ENCODE measurements at places on chromosomes 11 and 22.

DNA sequence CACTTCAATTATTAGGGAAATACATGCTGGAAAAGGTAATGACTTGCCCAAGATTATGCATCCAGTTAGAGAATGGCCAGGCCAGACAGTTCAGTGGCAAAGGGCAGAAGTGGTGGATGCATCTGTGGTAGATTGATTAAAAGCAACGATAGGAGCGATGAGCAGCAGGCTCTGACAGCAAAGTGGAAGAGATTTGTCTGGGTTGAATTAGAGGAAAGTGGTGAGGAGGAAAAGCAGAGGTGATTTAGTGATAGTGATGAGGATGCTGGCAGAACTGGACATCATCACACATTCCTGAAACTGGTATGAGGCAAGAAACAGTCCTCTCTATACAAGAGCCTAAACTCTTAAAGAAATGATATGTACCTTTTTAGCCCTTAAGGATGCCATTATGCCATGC, 12.5 kb downstream of the HSD17B12 start:
- no peak for DNase-seq

GRCh38 chr11:58905011-58905720, 34.1 kb upstream of the GLYATL1 start:
- no peak for DNase-seq

DNA sequence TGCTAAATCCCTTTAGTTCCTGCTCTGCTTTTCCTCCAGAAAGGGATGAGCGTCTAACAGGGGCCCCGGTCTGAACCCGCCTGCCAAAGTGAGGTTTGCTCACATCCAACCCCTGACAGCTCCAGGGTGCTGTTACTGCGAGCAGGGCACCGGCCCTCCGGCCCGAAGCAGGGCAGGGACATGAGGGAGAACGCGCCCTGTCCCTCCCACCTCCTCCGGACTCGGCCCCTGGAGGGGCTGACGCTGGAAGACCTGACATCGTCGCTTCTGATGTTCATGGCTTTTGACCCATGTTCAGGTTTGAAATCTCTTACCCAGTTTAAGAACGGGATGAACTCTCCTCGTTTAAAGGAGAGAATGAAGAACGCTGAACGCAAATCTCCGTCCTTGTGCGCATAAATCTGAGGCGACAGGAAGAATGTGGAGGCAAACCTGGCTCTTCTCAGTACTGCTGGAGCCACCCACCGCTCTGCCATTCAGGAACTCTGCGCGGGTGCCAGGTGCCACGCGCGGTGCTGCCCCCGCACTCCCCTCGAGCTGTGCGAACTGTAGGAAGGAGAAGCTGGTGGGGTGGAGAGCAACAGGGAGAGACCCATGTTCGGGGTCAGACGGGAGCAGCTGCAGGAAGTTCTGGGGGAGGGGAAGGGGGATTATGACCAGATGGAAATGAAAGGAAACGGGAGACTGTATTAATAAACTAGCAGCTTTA, 826 bp upstream of the EEF1G start:
- DNase-seq, result no peak

GRCh38 chr11:44400431-44400830, 90.5 kb upstream of the ALX4 start:
- no peak for DNase-seq

- no peak for DNase-seq
Observed at GRCh38 chr22:46547179-46547882, 9.9 kb upstream of the CELSR1 start.

DNA sequence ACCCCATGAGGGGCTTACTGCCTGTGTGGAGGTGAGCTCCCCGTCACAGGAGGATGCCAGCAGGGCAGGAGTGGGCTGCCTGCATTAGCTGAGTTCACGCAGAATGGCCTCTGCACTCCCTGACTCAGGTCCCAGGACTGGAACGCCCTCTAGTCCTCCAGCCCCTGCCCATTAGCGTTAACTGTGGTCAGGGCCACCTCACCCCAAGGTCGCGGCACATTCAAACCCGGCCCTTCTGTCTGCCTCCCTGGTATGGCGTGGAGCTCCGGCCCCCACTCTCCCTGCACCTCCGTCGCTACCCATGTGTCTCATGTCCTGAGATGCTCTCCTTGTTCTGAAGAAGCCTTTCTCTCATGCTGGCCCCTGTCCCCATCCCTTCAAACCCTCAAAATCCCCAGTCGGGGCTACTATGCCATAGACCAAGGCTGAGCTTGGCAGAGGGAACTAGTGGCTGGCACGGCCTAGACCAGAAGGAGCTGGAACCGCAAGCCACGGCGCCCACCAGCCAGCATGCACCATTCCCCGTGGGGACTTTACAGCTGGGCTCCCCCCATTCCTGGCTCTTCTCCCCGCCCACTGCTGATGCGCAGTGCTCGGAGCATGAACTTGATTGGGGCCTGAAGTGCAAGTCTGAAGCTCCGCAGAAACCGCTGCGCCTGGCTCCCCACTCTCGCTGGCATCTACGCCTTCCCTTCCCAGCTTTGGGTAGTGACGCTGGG, 79.5 kb upstream of the RTL6 start:
- DNase-seq, result no peak

All from stimulated activated CD4-positive, alpha-beta T cell treated with anti-CD3 and anti-CD28 coated beads, TNF-alpha, amount 100 ng/mL, for 1 hour (primary cell).